Activated CD4-positive, alpha-beta T cell treated with anti-CD3 and anti-CD28 coated beads, Interleukin-2, amount 10 ng/mL, durations not matched to agents 7 days and 5 days (primary cell): ENCODE measurements at places on chromosomes 1 and 21. TPM values are rescaled to one million over a fixed set of nuclear protein-coding genes. Genes with fewer than 3 reads are reported as not detected.

Gene PPM1J
- not detected for total RNA-seq

Gene ZCCHC17
- total RNA-seq: 23.0 TPM

Gene PRELP
- not detected for total RNA-seq

Gene KISS1
- not detected for total RNA-seq

Gene LY9
- total RNA-seq: 45.9 TPM

Gene CNKSR1
- total RNA-seq: 6.4 TPM
